Testis (tissue), 5 donors: ENCODE measurements at places on chromosomes 12 and 14.
A peak's percentile ranks its signal among the peaks of the same experiment; 100 is the strongest.

GRCh38 chr12:57735952-57736740 is 2.4 kb downstream of the AGAP2 start:
- H3K27me3 ChIP-seq, result no peaks in the 10 kb centered on the region
- no peaks in the 10 kb centered on the region for H3K36me3 ChIP-seq
- H3K27ac ChIP-seq, result no peak overlapping the region

DNA sequence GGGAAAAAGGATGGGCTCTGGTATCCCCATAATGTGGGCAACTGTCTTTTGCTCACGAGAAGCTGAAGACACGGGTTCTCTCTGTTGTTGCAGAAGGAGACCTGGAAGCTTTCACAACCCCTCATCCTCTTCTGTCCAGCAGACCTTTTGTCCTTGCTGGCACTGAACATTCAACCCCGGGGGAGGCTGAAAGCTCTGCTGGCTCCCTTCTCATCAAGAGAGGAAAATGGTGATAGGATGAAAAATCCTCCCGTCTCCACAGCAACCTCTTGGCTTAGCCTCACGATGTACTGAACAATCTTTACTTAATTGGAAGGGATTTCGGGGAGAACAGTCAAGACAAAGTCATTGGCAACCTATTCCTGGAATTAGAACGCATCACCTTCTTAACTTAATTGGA is 39.0 kb downstream of the ELK3 start:
- H3K27ac ChIP-seq, result no peak overlapping the region
- no peak overlapping the region for H3K4me3 ChIP-seq
- H3K36me3 ChIP-seq, result no peaks in the 10 kb centered on the region
- H3K27me3 ChIP-seq, result no peaks in the 10 kb centered on the region

DNA sequence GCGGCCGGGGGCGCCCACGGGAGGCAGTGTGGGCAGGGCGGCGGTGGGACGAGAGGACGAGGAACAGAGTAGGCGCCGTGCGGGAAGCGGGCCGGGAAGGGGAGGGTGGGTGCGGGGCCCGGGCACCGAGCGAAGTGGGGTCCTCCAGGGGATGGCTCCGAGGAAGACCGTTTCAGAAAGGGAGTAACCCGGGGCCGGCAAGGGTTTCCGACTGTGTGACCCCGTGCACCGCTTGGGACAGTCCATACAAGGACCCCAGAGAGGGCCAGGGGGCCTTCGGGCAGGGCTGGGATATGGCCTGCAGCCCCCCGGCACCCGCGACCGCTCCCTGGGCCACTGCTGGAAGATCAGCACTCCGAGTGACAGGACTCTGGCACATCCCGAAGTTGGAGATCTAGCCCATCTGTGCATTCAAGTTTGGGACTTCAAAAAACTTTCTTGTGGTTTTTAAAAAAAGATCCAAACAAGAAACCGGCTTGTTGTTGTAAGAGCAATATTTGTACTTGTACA is 448 bp downstream of the TSPAN9 start:
- peak overlapping the region; percentile 87 for H3K27ac ChIP-seq
- peak; percentile 43 for DNase-seq
- H3K4me1 ChIP-seq, result peaks cover 11% of the 10 kb centered on the region
- no peaks in the 10 kb centered on the region for H3K27me3 ChIP-seq
- H3K4me3 ChIP-seq, result peak overlapping the region; percentile 81

- no peaks in the 10 kb centered on the region for H3K36me3 ChIP-seq
- no peak for DNase-seq
- no peak overlapping the region for H3K27ac ChIP-seq
- H3K4me3 ChIP-seq, result no peak overlapping the region
Observed at GRCh38 chr12:32170437-32170998, 63.9 kb downstream of the BICD1 start.

DNA sequence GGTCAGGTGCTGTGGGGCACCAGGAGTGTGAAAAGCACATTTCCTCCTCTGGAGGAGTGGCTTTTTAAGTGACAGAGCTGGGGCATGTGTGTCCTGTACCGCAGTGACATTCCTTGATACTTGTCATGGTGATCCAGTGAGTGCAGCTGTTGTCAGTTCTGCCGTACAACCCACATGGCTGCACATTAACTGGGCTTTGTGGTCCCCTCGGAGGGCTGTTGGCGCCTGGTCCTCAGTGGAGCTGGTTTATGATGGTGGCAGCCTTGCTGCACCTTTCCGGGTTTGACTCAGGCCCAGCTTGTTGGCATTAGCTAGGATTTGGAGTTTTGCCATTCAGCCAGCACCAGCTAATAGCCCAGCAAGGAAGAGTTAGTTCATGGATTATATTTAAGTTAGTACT is 77.0 kb downstream of the SLC25A47 start:
- H3K27me3 ChIP-seq, result no peaks in the 10 kb centered on the region
- no peaks in the 10 kb centered on the region for H3K4me1 ChIP-seq
- no peak overlapping the region for H3K27ac ChIP-seq
- DNase-seq, result no peak
- H3K36me3 ChIP-seq, result no peaks in the 10 kb centered on the region

GRCh38 chr12:93419388-93420034 is 22.2 kb downstream of the UBE2N start:
- no peaks in the 10 kb centered on the region for H3K27me3 ChIP-seq
- no peak for DNase-seq
- H3K4me1 ChIP-seq, result peaks cover 27% of the 10 kb centered on the region
- no peak overlapping the region for H3K4me3 ChIP-seq

DNA sequence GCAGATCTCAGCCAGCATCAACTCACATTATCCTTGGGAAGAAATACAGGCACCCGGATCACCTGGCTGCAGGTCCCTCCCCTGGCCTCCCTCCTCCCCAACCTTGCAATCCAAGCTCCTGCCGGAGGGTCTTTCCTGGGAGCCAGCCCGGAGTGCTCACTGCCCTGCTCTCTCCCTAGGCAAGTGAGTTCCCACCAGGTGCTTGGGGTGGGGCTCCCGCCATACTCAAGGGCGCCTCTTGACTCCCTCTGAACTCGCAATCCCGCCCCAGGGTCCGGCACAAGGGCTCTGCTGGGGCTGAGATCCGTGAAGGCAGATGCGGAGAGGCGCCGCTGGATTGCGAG is 1.2 kb upstream of the CEP170B start:
- no peaks in the 10 kb centered on the region for H3K27me3 ChIP-seq
- no peak overlapping the region for H3K4me3 ChIP-seq
- no peak overlapping the region for H3K27ac ChIP-seq
- no peaks in the 10 kb centered on the region for H3K36me3 ChIP-seq
- peaks cover 22% of the 10 kb centered on the region for H3K4me1 ChIP-seq

DNA sequence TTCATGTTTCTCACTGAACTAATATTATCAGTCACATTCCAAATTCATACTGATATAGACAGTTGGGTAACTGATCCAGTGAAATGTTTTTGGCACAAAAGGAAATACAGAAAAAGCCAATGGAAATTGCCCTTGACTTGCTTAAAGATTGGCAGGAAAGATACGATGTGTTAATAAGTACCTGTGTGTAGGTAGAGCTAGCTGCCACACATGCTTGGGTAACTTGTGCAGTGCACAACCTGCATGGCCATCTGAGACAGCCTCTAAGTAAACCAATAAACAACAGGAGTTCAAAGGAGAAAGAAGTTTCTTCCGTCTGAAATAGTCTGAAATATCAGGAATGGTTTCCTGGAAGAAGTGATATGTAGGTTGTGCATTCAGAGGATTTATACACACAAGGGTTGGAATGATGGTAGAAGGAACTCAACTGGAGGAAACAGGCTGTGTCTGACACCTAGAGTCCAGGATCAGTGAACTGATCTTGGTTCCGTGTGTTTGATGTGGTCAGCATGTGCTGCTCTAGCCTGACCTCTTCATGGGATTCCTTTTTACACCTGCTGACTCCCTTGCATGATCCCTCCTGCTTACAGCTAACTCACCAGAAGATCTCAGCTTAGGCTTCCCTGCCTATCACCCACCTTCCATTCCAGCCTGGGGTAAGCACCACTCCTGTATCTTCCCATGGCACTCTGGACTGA is 81.4 kb upstream of the KRR1 start:
- H3K4me1 ChIP-seq, result no peaks in the 10 kb centered on the region
- H3K27me3 ChIP-seq, result no peaks in the 10 kb centered on the region
- DNase-seq, result no peak
- no peak overlapping the region for H3K27ac ChIP-seq

- no peak for DNase-seq
- no peaks in the 10 kb centered on the region for H3K4me1 ChIP-seq
- no peaks in the 10 kb centered on the region for H3K36me3 ChIP-seq
- no peak overlapping the region for H3K4me3 ChIP-seq
- H3K27ac ChIP-seq, result no peak overlapping the region
Observed at GRCh38 chr14:60618241-60618640, 31.0 kb downstream of the SIX1 start.

DNA sequence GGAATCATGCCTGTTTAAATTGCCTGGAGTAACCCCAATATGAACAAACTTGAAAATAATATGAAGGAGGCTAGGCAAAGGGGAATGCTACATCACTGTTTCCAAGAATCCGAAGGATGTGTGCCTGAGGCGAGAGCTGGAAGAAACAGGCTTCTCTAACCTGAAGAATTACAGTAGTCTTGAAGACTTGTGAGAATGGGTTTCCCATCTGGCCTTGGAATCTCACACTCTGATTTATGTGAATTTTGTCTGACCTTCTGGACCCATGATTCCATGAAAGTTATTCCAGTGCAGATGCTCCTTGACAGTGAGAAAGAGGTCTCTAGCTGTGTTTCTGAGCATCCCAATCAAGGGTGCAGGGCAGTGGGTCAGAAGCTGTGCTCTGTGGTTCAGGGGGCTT is 122.1 kb upstream of the PARP11 start:
- H3K4me1 ChIP-seq, result no peaks in the 10 kb centered on the region
- no peak overlapping the region for H3K27ac ChIP-seq
- H3K36me3 ChIP-seq, result no peaks in the 10 kb centered on the region

- no peak overlapping the region for H3K27ac ChIP-seq
- H3K36me3 ChIP-seq, result no peaks in the 10 kb centered on the region
- H3K27me3 ChIP-seq, result no peaks in the 10 kb centered on the region
- DNase-seq, result no peak
Observed at GRCh38 chr12:116421785-116422538, 137.2 kb upstream of the MAP1LC3B2 start.

DNA sequence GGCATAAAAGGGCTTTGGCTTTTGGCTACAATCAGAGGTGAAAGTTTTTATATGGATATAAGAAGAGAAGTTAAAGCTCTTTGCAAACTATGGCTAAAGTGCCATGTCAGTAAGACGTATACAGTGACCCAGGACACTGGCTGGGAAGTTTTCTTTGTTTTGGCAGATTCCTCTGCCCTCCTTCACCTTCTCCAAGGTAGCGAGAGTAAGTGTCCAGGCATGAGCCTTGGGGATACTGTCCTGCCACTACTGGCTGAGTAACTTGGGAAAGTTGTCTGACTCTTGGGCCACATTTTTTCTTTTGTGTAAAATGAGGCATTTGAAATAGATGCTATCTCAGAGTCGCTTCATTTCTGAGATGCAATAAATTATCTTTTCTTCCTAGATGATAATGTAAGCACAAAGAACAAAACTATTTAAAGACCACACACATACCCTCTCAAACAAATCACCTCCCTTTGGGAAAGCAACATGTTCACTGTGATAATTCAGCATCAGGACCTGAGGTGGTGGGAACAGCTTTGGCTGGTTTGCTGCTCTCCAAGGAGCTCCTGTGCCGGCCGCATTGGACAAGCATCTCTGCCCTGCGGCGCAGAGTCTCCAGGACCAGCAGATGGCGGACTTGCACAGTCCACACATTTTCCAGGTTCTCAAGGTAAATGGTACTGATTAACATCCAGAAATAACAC is 106.3 kb downstream of the PTCSC3 start:
- no peaks in the 10 kb centered on the region for H3K27me3 ChIP-seq
- no peak overlapping the region for H3K4me3 ChIP-seq
- H3K36me3 ChIP-seq, result no peaks in the 10 kb centered on the region
- H3K4me1 ChIP-seq, result no peaks in the 10 kb centered on the region
- H3K27ac ChIP-seq, result no peak overlapping the region

DNA sequence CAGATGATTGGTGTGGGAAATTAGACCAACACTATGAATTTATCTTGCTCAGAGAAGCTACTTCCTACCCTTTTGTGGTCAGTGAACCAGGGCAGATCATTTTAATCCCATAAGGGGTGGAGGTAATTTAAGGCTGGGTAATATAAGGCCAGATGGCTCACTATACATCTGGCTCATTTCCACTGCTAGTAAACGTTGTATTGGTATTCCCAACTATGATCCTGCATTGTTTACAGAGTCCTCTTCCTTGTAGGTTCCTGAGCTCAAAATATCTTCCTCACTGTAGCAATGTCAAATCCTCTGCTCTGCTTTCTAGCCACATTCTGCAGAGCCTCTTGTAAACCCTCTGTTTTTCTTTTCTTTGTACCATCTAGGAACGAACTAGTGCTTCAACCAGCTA is 93.0 kb upstream of the MGAT4C start:
- H3K4me1 ChIP-seq, result no peaks in the 10 kb centered on the region
- no peak overlapping the region for H3K27ac ChIP-seq
- no peak for DNase-seq
- H3K27me3 ChIP-seq, result no peaks in the 10 kb centered on the region
- no peaks in the 10 kb centered on the region for H3K36me3 ChIP-seq
- no peak overlapping the region for H3K4me3 ChIP-seq

GRCh38 chr12:65868133-65868705 is 43.9 kb downstream of the HMGA2 start:
- no peaks in the 10 kb centered on the region for H3K4me1 ChIP-seq
- H3K4me3 ChIP-seq, result no peak overlapping the region
- H3K27ac ChIP-seq, result no peak overlapping the region

DNA sequence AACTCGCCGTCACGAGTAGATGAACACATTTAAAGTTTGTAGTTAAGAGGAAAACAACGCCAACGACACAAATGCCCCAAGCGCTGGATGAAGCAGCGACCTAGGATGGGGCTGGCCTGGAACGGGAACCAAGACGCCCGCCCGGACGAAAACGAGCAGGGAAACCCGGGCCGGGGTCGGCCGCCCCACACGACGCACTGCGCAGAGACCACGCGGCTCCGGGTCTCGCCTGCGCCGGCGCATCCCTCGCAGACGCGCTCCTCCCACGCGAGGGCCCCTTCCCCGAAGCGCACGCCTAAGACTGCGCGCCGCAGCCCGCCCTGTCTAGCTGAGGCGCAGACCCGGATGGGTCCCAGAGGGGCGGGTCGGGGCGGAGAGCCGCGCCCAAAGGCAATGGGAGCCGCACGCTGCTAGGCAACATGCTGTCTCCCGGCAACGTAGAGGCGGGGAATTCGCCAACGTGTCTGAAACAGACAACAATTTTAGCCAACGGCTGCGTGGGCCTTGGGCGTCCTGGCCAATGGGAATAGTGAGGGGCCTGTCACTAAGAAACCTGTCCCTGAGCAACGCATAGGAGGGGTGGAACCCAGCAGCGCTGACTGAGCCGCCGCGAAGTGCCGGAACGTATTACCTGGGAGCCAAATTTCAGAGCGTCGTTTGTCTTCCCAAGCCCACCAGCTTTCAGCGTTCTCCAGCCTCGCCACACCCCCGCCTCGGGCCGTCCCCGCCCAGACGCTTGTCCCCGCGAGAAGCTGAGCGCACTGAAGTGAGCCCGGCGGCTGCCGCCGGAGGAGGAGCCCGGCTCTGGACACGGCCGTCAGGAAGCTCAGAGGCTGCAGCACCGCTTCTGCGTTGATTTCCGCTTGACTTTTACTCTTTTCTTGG is 21.0 kb upstream of the CHFR start:
- DNase-seq, result peak; percentile 99
- H3K36me3 ChIP-seq, result no peaks in the 10 kb centered on the region
- no peaks in the 10 kb centered on the region for H3K4me1 ChIP-seq

DNA sequence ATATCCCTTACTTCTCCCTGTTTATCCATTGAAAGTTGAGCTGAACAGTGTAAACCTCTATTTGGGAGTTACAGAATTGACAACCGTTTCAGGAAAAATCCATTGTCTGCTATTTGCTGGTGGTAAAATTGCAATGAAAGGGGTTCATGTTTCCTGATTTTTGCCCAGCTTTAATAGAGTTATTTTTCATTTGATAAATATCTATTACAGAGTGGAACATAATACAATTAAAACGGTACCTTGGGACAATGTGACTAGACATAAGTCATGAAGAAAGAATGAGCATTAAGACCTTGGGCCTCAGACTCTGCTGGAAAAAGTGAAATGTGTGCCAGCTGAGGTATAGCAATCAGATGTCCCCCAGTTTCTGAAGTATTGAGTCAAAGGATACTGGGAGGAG is 13.1 kb downstream of the PTPRR start:
- H3K4me3 ChIP-seq, result no peak overlapping the region
- no peaks in the 10 kb centered on the region for H3K4me1 ChIP-seq
- H3K27me3 ChIP-seq, result no peaks in the 10 kb centered on the region
